ENCODE measurements at places on chromosomes 7 and 10.

DNA sequence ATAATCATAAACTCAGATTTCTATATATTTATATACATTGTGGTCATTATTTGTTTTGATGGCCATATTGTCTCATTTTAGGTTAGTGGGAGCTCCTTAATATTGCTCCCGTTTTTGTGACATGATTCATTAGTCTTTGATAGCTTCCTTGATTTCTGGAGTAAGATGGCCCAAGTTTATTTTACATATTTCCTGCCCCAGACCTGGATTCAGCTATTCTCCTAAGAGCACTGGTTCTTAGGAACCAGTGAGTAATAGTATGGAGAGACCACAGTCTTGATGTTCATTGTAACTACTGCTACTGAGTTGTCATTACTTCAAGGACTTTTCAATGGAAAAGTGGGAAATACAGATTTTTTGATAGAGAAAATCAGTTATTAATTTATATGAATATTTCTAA is 6.0 kb downstream of the TFPI2 start:
- DNase-seq: no peak

- DNase-seq: no peak
Measured at GRCh38 chr7:116180302-116180701, 30.0 kb upstream of the TES start.

GRCh38 chr7:103972779-103973434 is 16.6 kb downstream of the RELN start:
- no peak for DNase-seq

- DNase-seq: no peak
Measured at GRCh38 chr10:80660266-80660665, 122.6 kb downstream of the SH2D4B start.

- no peak for DNase-seq
Measured at GRCh38 chr7:76071316-76072242, 23.7 kb downstream of the MDH2 start.

DNA sequence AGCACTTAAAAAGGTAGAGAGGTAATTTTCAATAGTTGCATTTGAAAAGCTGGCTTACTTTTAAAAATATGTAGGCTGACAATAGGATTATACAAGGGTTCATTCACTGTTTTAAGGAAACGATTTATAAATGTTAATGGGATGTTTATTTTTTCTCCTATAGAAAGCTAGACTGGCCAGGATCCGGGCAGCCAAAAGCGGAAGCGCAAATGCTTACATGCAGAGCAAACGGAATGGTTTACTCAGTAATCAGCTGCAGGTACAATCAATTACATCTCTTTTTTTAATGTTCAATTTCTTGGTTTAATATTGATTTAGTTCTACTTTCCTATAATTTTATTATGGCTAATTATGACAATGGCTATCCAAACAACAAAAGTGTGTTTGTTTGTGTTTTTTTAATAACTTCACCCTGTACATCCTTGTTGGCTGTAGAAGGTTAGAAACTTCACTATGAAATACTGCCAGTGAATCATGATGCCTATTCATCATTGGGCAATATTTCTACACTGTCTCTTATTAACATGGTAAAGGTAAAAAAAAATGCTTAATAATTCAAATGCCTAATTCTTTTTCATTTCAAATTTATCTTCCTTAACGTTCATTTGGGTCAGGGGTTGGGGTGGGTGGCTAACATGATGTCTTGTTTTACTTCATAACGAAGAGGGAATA is 116.4 kb downstream of the TSPAN12 start:
- DNase-seq: no peak

DNA sequence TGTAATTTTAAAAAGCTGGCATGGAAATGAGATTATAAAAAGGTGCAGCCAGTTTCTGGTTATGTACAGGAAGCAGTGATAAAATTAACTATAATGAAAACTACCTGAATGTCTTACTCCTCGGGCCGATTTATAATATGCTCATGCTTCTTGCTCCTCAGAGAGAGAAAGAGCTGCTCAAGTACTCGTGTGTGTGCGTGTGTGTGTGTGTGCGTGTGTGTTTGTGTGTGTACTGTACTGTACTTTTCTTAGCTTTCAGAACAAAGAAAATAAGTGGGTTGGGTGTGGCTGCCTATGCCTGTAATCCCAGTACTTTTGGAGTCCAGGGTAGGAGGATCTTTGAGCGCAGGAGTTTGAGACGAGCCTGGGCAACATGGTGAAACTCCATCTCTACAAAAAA is 96.6 kb upstream of the NMT2 start:
- no peak for DNase-seq

DNA sequence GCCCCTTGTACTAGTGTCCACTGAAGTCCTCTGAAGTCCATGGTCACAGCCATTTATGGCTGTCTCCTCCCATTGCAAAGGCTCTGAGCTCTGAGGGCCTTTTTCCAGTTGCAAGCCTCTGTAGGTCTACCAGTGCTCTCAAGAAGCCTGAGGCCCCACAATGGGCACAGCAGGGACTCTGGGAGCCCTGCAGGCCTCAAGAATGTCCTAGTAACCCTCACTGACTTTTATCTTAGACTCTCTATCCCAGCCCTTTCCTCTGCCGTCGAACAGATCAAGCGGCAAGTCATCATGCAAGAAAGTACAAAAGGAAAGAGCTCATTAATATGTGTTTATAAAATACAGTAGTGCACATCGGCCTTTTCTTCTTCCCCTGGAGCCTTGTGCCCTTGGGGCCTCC is 23.4 kb downstream of the VWA2 start:
- no peak for DNase-seq

DNA sequence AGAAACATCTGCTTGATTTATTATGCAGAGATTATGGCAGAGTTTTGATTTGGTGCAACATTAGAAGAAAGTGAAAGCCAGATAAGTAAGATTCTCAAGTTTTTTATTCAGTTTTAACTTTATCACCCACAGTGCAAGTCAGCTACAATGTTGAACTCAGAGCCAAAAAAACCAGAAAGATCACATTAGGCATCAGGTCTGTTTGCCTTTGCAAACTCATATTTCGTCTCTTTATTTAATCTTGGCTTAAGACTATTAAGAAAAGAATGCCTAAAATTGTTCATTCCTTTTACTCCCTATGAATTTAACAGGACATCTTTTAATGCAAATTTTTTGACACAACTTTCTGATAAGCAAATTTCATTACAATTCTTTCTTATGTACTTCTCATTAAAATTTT is 76.0 kb upstream of the TMEM26 start:
- DNase-seq: no peak

- no peak for DNase-seq
Measured at GRCh38 chr10:119663866-119664698, 12.9 kb downstream of the BAG3 start.

DNA sequence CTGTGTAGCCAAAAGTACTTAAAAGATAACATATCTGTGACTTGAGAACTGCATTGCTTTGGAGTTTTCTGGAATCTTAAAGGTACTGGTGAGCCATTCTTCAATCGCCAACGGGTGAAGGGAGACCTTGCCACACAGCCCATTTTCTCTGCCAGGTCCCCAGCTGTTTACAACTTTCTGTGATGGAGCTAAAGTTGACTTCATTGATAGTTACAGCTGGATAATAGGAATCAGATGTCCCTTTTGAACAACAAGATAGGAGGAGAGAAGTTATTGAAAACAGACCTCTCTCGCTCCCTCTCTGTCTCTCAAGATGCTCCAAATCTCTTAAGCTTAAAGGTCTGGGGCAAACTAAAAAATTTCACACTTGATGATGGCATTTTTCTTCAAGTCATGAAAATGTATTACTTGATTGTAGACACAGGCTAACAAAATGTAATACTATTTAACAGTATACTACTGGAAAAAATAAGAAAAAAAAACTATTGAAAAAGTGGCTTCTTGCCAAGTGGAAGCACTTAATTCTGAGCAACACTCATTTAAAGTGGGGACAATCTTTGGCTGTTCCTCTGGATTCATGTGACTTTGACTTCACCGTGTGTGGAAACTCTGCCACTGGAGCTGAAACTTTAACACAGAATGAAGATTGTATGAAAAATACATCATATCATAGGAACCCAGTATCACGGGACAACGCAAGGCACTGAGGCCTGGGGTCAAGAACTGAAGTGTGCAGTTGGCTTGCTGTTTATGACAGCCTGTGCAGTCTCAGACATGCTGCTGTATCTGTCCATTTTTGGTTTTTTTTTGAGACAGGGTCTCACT is 78.4 kb upstream of the AFAP1L2 start:
- DNase-seq: no peak

GRCh38 chr10:128063736-128064107 is 62.5 kb downstream of the MKI67 start:
- no peak for DNase-seq

GRCh38 chr10:130141460-130141859 is 5.3 kb downstream of the GLRX3 start:
- no peak for DNase-seq

- DNase-seq: no peak
Measured at GRCh38 chr10:32038777-32039176, 17.4 kb downstream of the KIF5B start.

- DNase-seq: no peak
Measured at GRCh38 chr7:25171071-25171470, 46.0 kb upstream of the CYCS start.

DNA sequence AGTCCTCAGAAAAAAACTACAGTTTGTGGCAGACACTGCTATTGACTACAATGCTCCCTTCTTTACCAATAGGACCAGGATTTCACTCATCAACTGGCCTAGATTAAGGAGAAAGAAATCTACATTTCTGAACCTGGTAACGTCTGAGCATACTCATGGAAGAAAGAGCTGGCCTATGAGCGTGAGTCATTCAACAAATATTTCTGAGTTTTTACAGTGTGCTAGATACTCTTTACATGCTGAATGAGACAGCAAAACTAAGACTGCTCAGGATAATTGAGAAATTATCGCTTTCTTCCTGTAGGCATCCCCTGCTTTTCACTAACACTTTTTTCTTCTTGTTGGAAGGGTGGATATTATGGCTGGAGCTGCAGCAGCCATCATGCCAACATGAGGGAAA is 609.7 kb downstream of the TNS3 start:
- DNase-seq: no peak

- DNase-seq: no peak
Measured at GRCh38 chr10:123244747-123245146, 90.5 kb downstream of the BUB3 start.

- DNase-seq: no peak
Measured at GRCh38 chr10:129922598-129923123, 41.4 kb downstream of the EBF3 start.

DNA sequence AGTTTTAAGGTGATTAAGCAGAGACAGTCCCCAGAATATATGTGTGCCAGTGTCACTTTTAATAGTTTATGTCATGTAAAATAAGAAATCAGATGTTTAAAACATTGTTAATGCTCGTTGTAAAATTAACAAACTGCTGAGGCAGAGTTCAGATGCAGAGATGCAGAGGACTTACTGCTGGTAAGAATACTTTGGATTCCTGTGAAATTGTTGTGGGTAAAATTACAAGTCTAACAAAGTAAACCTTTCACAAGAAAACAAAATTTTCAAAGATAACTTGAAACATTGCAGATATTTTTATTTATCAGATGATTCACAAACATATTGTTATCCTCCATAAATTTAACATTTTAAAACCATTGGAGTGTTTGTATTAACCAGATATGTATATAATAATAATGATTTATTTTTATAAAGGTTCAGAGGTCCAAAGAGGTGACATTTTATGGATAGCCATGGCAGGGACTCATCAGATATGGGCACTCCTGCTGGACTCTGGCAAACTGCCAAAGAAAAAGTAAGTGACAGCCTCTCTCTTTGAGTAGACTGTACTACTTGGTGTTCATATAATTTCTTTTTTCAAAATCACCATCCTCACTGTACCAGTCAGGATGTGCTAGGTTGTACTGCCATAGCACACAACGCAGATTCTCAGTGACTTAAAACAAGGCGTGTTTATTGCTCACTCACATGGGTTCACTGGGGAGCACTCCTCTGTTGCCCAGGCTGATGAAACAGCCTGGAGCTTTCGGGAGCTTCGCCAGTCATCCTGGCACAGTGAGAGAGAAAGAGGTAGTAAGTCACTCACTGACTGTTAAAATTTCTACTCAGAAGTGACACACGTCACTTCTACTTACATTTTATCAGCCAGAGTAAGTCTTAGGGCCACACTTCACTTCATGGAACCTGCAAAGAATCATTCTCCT is 43.5 kb downstream of the NHLRC2 start:
- no peak for DNase-seq

DNA sequence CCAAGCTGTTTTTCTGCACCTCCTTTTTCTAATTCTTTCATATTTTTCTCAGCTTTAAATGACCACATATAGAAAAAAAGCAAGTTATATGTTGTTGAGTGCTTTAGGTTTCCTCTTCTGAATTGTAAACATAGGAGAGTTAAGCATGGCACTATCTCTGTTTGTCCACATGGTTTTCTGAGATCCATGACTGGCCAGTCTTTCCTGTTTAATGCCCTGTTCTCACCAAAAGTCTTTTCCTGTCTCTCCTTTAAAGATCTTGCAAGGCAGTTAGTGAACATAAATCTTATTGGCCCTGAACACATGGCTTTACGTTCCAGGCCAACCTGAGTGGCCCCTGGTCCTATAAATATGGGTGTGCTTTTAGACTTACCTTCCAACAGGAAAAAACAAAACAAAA is 19.4 kb downstream of the TRPV5 start:
- DNase-seq: no peak

- DNase-seq: no peak
Measured at GRCh38 chr10:13001041-13001886, at the start of gene CCDC3. CCDC3 (minus strand) TSS chr10:13001713; CDS start chr10:13001570, 143 bp downstream.

- DNase-seq: no peak
Measured at GRCh38 chr10:69858201-69858600, 56.5 kb downstream of the COL13A1 start.

GRCh38 chr10:121617176-121617575 is 18.9 kb upstream of the FGFR2 start:
- DNase-seq: no peak

DNA sequence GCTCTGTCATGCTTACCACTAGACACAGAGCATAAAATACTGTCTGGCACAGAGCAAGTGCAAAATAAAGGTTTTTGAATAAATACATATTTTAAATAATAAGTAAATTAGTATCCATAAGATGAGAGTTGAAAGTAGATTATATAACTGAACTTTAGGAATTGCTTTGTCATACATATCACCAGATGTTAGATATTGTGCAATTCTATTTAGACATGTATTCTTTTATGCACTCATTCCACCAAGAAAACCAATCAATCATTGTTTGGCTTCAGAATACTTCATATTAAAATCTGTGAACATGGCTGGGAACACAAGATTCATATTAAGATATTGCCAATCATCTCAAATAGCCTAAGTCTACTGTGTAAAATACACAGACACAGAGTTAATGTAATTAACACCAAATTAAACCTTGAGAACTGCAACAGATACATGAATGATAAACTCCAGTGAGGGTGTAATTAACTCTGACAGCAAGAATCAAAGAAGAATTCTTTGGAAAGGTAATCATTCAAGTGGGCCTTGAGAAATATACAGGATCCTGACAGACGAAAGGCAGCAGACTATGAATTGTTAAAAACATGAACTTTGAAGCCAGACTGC is 201.0 kb upstream of the PTN start:
- no peak for DNase-seq

DNA sequence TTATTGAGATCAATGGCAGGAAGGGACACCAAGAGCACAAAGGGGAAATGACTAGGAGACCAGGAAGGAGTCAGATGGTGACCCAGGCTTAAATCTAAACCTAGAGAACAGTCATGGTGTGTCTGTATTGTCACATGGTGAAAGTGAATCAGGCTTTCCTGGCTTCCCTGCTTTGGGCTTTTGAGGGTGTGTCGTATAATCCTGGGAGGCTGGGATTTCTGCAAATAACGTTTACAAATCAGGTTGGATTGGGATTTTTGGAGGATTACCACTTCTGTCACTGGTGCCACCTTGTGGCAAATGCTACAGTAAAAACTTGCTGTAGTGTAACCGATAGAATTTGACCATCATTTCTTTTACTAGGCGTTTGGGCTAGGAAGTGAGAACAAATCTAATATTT is 502.6 kb downstream of the NRG3 start:
- no peak for DNase-seq

All from activated naive CD4-positive, alpha-beta T cell (primary cell).